Stimulated activated CD4-positive, alpha-beta T cell treated with anti-CD3 and anti-CD28 coated beads, Interleukin-4, amount 100 ng/mL, for 24 hours (primary cell): ENCODE measurements at places on chromosomes 1 and 21.
A peak's percentile ranks its signal among the peaks of the same experiment; 100 is the strongest.

DNA sequence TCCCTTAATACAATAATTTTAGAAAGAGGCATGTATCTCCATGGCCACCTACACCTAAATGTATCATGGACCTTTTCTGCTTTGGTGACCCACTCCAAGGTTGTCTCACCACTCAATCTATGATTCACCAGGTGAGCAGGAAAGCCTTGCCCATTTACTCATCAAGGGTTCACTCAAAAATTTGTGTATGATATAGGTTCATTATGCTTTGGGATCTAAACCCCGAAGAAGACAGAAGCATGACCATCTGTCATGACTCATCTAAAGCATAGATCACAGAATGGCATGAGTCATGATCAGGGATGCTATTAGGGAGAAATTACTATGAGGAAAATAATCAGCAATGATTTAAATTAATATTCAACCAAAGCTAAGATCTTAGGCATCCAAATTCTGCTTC, 38.5 kb downstream of the PYHIN1 start:
- DNase-seq: peak; percentile 36

- DNase-seq: no peak
Measured at GRCh38 chr21:36710729-36711048, 11.8 kb downstream of the SIM2 start.

- no peak for DNase-seq
Measured at GRCh38 chr21:27202301-27202700, 235.4 kb upstream of the ADAMTS5 start.

DNA sequence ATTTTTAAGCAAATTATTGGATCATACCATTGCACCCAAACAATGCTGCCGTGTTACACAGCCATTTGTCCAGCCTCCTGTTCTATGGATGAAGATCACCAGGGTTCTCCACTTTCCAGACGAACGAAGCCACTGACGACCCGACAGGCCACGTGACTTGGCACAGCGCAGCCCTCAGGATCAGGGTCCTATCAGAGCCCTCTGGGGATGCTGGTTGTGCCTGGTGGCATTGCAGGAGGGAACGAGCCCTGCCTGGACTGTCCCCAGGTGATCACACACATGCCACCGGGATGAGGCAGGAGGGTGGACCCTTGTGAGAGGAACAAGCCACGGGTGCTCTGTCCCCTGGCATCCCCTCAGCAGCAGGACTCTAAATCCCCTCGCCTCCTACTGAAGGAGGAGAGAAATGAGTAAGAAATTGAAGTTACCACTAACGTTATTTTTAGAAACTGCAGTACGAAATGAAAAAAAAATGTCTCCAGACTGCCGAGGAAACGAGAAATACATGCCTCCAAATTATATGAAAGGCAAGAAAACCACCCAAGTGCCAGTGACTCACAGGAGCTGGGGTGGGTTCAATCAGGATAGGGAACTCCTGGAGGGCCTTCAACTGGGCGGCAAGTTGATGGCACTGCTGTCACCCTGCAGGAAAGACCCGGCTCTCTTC, 58.7 kb upstream of the PDE9A start:
- DNase-seq: no peak
